ENCODE measurements at places on chromosomes 4 and X.
A peak's percentile ranks its signal among the peaks of the same experiment; 100 is the strongest.

GRCh38 chrX:25226151-25226550 lies 210.4 kb upstream of the ARX start:
- no peak for DNase-seq

GRCh38 chr4:7987148-7987989 lies 47.7 kb upstream of the AFAP1 start:
- DNase-seq, result peak; percentile 59

GRCh38 chr4:81207828-81208227 lies 7.2 kb downstream of the PRKG2 start:
- peak; percentile 62 for DNase-seq

DNA sequence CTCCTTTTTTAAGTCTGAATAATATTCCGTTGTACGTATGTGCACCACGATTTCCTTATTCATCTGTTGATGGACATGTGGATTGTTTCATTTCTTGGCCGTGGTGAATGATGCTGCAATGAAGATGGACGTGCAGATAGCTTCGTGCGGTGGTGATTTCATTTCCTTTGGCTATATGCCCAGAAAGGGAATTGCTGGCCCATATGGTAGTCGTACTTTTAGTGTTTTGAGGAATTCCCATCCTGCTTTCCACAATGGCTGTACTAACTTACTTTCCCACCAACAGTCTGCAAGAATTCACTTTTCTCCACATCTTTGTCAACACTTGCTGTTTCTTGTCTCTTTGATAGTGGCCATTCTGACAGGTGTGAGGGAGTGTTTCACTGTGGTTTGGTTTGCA lies 12.8 kb downstream of the ZFP42 start:
- DNase-seq, result peak; percentile 59

DNA sequence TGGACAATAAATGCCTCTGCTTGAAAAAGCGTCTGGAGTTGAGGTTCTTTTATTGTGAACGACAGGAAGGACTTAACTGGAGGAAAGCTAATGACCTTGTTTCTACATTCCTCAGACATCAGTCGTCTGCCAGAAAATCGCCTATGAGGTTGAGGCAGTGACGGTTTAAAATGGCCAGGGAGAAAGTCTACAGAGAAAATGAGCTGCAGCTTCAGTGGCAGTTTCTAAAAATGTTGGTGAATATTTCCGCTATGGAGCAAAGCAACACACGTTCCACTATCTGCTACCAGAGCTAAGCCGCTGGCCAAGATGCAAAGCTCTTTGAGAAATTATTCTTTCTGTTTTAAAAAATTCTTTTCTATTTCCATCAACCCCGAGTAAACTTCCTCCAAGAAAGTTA lies 116.9 kb upstream of the GALNT7 start:
- peak; percentile 50 for DNase-seq

GRCh38 chrX:34365471-34365870 lies 233.4 kb upstream of the FAM47A start:
- peak; percentile 43 for DNase-seq

DNA sequence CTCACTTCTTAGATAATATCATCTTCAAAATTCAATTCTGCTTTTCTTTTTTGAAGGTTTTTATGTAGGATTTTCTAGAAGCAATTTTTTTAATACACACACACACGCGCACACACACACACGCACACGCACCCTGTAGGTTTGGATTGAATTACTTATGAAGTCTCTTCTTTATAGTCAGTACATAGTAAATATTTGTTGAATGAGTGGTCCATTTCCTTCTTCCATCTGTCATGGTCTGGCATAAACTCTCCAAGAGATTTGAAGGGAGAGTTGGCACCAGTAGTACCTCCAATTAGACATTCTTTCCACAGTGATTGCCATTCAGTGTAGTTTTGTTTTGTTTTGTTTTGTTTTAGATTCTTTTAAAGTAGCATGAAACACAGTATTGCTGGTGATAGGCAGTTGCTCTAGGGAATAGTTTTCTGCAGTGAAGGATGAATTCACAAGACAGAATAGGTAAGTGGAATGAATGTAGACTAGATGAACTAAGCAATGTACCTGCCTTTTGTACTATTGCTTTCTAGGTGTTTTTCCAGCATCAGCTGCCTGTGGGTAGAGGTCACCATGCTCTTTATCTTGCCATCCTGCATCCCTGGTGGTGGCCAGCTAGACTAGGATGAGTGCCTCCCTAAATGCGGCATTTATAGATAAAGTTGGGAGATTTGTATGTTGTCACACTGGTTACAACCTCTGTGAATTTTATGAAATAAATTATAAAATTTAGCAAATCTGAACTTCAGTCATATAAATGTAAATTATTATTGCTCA lies 20.5 kb downstream of the PDLIM5 start:
- peak; percentile 81 for DNase-seq

- peak; percentile 11 for DNase-seq
Observed at GRCh38 chr4:172680691-172681090, 487.9 kb upstream of the GALNT7 start.

- DNase-seq, result no peak
Observed at GRCh38 chr4:3834663-3835521, 68.7 kb downstream of the ADRA2C start.

GRCh38 chr4:183204793-183205192 lies 105.7 kb downstream of the WWC2 start:
- no peak for DNase-seq

- peak; percentile 43 for DNase-seq
Observed at GRCh38 chr4:6887591-6888371, 21.8 kb upstream of the TBC1D14 start.

DNA sequence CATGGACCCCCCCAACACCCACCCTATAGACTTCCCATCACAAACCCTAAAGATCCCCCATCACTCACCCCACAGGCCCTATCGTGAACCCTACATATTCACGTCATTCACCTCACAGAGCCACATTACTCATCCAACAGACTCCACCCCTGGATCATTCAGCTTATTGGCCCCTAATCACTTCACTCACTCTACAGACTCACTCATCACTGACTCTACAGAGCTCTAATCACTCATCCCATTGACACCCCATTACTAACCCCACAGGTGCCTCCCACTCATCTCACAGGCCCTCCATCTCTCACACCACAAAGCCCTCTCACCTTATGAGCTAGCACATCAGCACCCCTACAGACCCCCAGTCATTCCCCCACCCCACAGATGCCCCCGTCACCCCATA lies 6.3 kb upstream of the TBC1D25 start:
- DNase-seq, result no peak

GRCh38 chr4:31545330-31545729 lies 825.2 kb downstream of the PCDH7 start:
- no peak for DNase-seq

GRCh38 chrX:118519411-118520215 lies 24.0 kb downstream of the DOCK11 start:
- DNase-seq, result no peak

DNA sequence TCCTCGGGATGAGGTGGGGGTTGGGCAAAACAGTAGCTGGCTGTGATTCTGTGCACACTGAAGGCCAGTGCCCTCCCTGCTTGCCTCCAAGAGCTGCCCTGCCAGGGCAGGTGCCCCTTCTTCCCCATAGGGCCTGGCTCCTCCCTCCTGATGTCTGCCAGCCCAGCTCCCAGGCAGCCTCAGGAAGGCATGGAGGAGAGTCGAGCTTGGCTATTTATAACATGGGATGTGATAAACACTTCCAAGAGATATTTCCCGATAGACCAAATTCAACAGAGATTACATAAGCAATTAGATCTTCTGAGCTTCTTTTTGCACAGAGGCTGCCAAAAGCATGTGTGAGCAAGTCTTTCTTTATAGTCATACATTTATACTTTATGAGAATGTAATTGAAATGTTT lies 45.3 kb upstream of the PJA1 start:
- DNase-seq, result no peak

DNA sequence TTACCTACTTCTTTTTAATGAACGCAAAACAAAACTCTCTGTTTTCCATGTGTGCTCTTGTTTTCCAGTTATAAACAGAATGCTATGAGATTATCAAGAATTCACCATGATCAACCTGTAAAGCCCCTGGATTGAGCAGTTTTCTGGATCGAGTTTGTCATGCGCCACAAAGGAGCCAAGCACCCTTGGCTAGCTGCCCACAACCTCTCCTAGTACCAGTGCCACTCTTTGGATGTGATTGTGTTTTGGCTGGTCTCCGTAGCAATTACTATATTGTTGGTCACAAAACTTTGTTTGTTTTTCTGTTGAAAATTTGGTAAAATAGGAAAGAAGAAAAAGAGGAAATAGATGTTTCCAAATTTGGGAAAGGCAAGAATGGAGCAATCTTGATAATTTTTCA lies 51.1 kb downstream of the UGT2B7 start:
- no peak for DNase-seq

DNA sequence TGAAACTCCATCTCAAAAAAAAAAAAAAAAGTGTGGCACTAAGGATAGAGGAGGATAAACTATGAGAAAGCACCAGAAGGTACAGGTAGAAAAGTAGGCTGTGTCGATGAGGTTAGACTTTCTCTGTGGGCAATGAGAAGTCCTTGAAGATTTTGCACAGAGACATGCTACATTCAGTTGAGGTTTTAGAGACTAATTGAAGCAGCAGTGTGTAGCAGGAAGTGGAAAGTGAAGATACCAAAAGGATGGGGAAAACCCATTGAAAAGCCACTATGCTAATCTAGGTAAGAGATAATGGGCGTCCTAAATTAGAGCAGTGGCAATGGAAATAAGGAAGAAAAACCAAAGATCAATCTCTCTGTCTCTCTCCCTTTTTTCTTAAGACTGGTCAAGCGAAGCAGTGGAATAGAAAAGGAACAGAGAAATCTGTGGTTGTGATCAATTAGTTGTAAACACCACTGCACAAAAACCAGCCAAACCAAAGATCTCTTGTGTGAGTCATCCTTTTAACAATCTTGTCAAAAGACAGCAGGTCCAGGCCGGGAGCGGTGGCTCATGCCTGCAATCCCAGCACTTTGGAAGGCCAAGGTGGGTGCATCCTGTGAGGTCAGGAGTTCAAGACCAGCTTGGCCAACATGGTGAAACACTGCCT lies 3.5 kb downstream of the SPINK2 start:
- no peak for DNase-seq

GRCh38 chrX:40476958-40477357 lies 103.8 kb upstream of the ATP6AP2 start:
- no peak for DNase-seq

DNA sequence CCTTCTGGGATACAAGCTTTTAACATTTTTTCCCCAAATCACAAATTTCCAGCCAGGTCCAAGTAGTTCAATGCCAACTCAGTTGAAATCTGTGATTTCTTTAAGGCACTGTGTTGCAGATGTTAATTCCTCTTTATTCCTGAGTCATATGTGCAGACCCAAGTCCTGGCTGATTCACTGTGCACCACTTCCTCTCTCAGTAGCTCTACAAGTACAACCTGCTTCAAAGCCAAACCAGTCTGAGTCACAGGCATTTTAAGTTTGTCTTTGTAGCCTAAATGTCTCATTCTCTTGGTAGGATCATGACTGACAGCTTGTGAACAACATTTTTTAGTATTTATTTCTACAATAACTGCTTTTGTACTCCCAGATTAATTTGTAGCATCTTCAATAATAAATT lies 165.6 kb upstream of the S100G start:
- DNase-seq, result peak; percentile 95

GRCh38 chr4:81648576-81649275 lies 177.0 kb upstream of the RASGEF1B start:
- DNase-seq, result no peak

All from LHCN-M2 (cell line).